ENCODE measurements at places on chromosomes 3 and 15. TPM values are rescaled to one million over a fixed set of nuclear protein-coding genes. Genes with fewer than 3 reads are reported as not detected.

DNA sequence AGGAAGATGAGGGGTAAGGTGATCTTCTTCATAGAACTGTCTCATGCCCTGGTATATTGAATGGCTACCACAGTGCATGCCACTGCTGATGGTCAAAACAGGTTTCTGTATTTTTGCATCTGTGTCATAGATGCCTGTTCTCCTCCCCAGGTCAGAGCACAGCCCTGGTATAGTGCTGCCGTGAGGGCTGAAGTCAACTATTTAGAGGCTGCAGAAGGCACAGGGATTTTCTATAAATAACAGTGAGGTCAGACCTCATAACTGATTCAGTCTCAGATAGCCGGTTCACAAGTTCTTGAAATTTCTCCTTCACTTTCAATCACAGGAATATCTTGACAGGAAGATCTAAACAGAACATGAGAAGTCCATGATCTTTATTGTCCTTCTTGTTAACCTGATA, 99.2 kb upstream of the NUDT16 start:
- H3K27me3 ChIP-seq: no peaks in the 10 kb centered on the region
- H3K4me1 ChIP-seq: peaks cover 14% of the 10 kb centered on the region
- no peaks in the 10 kb centered on the region for H3K36me3 ChIP-seq
- no peak overlapping the region for H3K4me3 ChIP-seq
- DNase-seq: no peak
- H3K27ac ChIP-seq: no peak overlapping the region

GRCh38 chr3:25834346-25834745, 44.5 kb downstream of the OXSM start:
- H3K4me3 ChIP-seq: no peak overlapping the region
- no peak for DNase-seq
- no peaks in the 10 kb centered on the region for H3K36me3 ChIP-seq
- peaks cover 9% of the 10 kb centered on the region for H3K4me1 ChIP-seq
- no peaks in the 10 kb centered on the region for H3K27me3 ChIP-seq

DNA sequence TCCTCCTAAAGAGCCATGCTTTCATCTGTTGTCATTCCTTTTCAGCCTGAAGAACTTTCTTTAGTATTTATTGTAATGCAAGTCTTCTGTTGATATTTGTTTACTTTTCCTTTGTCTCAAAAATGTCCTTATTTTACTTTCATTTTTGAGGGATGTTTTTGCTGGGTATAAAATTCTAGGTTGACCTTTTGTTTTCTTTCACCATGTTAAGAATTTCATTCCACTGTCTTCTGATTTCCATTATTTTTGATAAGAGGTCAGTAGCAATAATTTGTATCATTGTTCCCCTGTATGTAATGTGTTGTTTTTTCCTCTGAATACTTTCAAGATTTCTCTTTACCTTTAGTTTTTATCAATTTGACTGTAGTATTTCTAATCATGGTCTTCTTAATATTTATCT, 91.1 kb downstream of the RSRC1 start:
- no peaks in the 10 kb centered on the region for H3K4me1 ChIP-seq
- DNase-seq: no peak
- no peak overlapping the region for H3K4me3 ChIP-seq

GRCh38 chr3:93992207-93992606, 12.3 kb downstream of the ARL13B start:
- no peaks in the 10 kb centered on the region for H3K27me3 ChIP-seq
- H3K4me1 ChIP-seq: peaks cover 7% of the 10 kb centered on the region
- H3K36me3 ChIP-seq: peaks cover 3% of the 10 kb centered on the region
- no peak overlapping the region for H3K27ac ChIP-seq
- DNase-seq: no peak

PPM1L gene
- 18.1 TPM for total RNA-seq
